ENCODE measurements at places on chromosomes 1 and 21.

DNA sequence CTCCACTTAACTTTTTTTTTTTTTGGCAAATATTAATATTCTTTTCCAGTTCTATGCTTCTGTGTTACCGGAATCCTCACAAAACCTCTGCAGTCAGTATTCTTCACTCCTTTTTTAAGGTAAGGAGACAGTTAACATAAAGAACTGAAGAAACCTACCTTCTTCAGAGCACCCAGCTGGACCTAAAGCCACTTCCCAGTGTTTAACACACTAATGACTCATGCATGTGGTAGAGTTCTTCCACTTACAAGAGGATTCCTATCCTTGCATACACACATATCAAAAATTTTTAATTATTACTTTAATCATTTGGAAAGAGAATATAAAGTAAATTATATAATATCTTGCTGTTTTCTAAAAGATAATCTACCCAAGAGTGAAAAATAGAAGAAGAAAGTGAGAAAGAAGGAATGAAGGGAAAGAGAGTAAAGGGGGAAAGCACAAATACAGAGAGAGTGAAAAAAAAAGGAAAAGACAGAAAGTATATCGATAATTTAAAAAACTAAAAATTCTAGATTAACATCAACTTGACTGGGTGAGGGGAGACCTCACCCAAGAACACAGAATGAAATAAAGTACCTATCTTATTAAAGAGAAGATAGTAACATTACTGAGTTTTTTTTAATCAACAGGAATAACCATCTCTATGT is 54.9 kb downstream of the ENAH start:
- DNase-seq = no peak

DNA sequence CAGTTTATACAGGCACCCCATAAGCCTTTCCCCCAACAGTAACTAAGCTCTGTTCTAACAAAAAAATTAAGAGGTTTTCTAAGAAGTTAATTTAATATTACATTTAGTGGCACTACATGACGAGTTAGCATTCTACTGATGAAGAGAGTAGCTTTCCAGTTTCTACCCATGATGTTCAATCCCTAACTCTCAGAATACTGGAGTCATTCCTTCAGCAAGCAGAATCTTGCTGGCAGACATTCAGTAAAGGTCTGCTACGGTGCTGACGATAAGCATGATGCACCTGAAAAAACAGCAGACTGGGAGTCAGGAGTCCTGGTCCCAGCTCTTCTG is 24.5 kb downstream of the SRSF4 start:
- DNase-seq = no peak

- DNase-seq = no peak
These were observed 94.5 kb downstream of the DNTTIP2 start for GRCh38 chr1:93784538-93784937.

- DNase-seq = no peak
These were observed 13.9 kb upstream of the ALPL start for GRCh38 chr1:21495225-21495820.

GRCh38 chr1:160168609-160169369 is 17.4 kb downstream of the ATP1A4 start:
- DNase-seq = no peak

DNA sequence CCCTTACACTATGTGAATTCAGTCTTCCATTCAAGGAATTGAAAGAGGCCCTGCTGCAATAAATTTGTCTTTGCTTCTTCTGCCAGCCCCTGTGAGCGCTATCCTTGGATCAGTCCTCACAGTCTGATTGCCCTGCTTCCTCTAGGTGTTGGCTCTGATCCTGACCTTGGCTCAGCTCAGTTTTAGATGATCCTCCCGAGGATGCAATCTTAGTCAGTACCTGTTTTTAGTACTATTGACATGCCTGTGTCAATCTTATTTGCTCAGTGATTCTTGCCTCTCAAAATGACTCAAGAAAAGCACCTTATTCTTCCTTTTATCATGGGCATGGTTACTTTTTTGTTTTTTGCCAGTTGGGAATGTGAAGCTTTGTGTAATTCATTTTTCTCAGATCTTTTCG is 101.4 kb upstream of the KCNK1 start:
- DNase-seq = no peak

DNA sequence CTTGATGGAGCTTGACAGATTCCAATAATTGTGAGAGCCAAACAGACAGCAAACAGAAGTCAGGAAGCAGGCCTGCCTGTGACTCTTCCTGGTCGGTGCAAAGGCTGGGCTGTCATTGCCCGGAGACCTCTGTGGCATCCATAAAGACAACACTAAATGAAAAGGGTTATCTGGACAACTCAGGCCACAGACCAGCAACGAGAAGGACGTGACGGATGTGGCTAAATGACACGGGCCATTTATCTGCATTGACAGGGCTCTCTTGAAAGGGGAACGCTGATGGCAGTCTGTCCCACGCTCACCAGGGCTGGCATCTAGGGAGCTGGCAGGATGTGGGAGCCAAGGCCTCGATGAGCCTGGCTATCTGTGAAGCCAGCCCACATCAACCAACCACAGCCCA is 35.0 kb downstream of the HMGB4 start:
- DNase-seq = no peak

DNA sequence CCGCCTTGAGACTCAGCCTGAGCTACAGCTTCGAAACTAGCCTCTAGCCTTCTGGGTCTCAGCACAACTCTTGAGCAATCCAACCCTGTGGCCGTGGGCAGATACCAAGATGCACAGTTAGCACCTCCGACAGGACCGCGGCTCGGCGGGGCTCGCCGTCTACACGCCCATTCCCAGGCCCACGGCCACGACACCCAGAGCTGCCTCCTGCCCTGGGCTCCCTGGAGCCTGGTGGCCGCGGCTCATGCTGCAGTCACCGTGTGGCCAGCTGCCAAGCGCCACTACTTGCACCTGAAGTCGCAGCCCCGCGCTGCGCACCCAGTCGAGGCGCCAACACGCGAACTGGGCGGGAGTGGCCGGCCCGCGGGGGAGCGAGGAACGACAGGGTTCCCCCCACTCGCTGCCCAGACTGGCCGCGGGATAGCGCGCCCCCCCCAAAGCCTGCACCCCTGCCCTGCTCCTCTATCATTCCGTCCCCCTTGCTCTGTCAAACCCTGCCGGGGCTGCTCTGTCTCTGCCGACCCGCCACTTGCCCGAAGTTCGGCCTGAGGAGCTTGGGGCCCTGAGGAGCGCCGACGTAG is 729 bp upstream of the CDCA8 start:
- peak; percentile 40 for DNase-seq

GRCh38 chr1:90046635-90047034 is 51.7 kb downstream of the ZNF326 start:
- no peak for DNase-seq

GRCh38 chr1:107264561-107264960 is 123.7 kb downstream of the NTNG1 start:
- DNase-seq = no peak

DNA sequence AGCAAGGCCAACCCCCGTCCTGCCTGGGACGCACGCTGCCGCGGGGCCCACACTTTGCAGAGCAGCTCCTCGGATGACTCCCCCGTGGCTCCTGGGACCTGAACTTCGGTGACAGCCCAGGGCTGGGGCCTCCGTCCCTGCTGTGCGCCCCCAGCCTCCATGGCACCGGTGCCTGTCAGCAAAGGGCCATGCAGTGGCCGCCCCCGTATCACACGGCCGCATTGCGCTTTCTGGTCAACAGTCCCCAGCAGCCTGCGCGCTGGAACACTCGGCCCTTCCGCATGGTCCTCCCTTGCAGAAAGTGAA is 18.0 kb downstream of the NADK start:
- DNase-seq = no peak

- no peak for DNase-seq
These were observed 88.8 kb upstream of the PDE4B start for GRCh38 chr1:65703853-65704252.

DNA sequence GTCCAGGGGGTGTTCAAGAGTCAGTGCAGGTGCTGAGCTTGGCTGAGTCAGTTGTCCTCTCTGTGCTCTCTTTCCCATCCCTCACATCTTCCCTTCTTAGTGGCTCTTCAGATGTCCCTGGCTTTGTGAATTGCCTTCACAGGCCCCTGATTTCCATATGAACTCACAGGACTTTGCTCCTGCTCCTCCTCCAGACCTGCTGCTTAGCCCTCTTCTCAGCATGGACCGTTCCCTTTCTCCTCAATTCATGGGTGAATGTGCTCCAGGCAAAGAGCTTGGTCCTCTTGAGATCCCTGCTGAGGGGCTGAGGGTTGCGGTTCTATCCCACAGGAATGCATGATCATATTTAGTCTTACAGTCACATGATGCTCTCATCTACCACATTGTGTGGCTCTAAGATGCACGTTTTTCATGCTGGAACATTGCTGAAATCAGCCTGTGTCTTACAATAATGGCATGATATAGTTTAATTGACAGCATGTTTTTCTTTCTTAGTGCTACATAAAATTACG is 30.5 kb downstream of the CACNA1E start:
- DNase-seq = no peak

DNA sequence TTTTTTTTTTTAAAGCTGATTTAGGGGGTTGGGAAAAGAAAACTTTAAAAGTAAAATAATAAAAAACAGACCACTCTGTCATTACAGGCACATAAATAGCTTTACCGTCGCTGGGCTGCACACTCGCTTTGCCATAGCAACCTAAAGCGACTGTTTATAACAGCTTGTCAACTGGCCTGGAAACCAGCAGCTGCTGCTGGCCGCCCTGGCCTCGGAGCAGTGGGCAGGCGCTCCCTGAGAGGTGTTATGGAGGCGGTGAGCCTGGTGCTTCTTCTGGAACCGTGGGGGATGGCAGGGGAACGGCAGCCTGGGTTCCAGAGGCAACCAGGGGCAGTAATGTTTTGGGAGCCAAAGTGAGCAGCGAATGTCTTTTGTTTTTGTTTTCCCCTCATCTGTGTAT is 45.7 kb downstream of the ATP2B4 start:
- no peak for DNase-seq

DNA sequence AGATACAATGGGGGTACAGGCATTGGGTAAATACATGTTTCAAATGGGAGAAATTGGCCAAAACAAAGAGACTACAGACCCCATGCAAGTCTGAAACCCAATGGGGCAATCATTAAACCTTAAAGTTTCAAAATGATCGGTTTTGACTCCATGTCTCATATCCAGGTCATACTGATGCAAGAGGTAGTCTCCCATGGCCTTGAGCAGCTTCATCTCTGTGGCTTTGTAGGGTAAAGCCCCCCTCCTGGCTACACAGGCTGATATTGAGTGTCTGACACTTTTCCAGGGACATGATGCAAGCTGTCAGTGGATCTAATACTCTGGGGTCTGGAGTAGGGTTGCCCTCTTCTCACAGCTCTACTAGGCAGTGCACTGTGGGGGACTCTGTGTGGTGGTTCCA is 286.1 kb downstream of the LRRIQ3 start:
- no peak for DNase-seq

DNA sequence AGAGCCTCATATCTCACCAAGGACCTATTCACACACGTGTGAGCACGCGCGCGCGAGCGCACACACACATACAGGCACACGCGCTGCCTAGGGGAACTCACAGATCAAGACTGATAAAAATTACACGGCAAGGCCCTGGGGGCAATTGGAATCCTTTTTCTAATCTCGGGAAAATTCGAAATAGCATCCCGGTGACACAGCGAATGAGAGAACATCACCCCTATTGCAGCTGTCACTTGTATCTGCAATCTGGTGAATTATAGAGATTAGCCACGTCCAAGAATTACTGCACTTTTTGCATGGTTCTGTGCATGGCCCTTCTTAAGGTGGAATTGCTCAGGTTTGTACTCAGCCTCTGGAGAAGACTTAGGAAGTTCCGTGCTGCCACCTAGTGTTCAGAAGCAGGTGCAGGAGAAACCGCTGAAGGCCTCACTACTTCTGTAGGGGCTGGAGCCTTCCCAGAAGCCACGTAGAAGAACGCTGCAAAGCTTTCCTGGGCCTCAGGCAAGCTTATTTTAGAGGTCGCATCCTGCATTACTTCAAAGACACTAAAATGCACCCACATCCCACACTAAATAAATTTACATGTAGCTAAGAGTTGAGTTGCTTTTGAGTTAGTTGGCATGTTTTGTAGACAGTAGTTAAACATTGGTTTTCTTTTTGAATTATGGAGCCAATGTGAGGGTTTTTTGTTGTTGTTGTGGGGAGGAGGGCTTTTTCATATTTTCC is 229.2 kb upstream of the CAMK1G start:
- peak; percentile 81 for DNase-seq

- DNase-seq = no peak
These were observed 25.3 kb downstream of the SLC27A3 start for GRCh38 chr1:153800516-153800915.

DNA sequence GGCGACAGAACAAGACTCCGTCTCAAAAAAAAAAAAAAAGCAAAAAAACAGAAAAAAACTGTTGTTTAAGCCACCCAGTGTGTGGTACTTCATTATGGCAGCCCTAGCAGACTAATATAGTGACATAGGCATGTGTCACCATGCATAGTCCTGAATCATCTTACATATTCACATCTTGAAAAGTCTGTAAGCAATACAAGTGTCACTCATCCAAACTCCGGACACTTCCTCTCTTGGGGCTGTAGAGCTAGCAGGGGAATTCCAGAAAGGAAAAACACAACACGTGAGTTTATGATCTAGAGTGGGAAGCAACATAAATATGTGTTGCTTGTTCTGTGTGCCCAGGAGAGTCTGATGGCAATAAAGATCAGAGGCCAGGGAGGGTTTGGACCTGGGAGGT is 81.6 kb upstream of the KCNE2 start:
- peak; percentile 55 for DNase-seq

- no peak for DNase-seq
These were observed 197.5 kb upstream of the C8B start for GRCh38 chr1:57163325-57163724.

DNA sequence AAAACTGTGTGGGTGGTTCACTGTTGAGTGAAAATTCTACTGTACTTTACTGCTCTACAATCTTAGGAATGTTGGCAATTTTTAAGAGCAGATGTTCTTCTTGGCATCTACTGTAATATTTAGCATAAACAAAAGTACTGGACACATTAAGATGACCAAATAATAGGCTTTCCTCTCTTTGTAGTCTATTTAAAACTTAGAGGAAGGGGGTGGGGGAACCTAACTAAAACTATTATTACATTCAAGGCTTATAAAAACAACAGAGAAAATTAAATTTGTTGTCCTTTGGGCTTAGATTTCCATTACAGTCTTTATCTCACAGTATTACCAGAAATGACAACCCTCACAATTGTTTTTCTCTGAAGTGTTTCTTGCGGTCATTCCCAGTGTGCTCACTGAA is 181.2 kb downstream of the PLPPR4 start:
- DNase-seq = no peak

DNA sequence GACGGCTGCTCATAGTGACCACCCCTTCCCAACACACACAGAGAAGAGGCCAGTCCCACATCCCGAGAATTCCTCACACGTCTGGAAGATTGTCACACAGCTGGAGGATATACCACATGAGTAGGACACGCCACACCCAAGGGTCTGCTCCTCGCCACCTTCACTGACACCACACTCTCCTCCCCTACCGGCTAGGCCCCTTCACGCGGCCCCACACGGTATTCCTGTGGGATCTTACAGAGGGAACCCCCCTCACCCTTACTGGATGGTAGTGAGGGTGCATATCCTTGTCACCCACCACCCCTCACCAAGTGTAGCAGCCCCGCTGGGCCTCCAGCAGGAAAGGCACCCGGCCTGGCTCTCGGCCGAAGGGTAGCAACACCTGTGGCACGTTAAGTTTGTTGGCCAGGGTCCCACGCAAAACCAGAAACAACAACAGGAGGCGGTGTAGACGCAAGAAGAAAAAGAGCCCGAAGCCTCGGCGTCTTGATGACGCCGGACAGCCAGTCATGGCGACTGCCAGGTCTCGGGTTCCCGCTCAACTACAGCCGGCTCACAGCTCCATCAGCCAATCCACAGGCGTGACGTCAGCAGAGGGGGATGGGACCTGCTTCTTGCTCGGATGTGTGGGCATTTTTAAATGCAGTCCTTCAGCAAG is at the start of gene NUP210L:
Gene NUP210L, minus strand, starts transcription at position 540 of the 658 bp plus-strand sequence.
- no peak for DNase-seq
